ENCODE measurements at places on chromosomes 4 and X.

- no peak for DNase-seq
Observed at GRCh38 chrX:109954955-109955354, 48.0 kb upstream of the TMEM164 start.

- no peak for DNase-seq
Observed at GRCh38 chr4:870951-871350, 45.0 kb upstream of the CPLX1 start.

GRCh38 chr4:62399242-62399641, 1199.1 kb downstream of the ADGRL3 start:
- DNase-seq, result no peak

DNA sequence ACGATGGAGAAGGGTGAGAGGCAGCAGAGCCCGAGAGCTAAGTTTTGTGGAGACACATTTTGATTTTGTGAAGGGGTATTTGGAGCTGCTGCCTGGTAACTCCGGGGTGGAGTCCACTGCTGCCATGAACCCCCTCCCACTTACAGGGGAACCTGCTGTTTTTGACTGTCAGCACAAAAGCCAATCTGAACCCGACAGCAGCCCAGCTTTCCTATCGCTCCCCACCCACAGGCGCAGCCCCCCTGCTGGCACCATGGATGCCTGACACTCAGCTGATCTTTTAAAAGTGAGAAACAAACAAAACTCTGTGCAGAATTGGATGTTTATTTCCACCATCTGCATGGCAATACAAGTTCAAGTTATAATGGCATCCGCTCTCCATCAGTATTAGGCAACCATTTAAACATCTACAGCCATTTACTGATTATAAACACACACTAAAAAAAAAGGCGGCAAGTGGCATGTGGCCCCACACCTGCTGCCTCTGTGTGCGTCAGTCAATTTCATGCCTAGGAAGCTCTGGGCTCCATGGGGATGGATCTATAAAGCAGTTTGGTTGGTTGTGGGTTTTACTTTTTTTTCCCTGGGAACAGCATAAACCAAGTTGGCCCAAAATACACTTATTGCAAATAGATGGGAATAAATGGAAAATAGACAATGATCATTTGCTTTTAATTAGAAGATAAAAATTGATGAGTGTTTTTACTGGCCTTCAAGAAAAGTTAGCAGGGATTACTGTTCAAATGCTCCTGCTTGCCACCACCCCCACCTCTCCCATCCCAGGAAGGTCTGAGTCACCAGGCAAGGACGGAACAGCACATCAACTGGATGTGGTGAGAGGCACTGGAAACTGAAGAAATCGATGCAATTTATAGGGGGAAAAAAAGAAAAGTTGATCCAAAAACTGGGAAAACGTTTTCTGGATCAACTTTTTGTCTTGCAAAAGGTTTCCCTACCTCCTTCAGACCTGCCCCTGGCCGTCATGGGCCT, 46.0 kb downstream of the SEPSECS start:
- no peak for DNase-seq

- DNase-seq, result no peak
Observed at GRCh38 chrX:37887347-37887746, 40.0 kb upstream of the DYNLT3 start.

- peak; percentile 2 for DNase-seq
Observed at GRCh38 chr4:166143227-166143626, 270.2 kb downstream of the TLL1 start.

GRCh38 chr4:83556006-83556707, 20.2 kb downstream of the GPAT3 start:
- no peak for DNase-seq

DNA sequence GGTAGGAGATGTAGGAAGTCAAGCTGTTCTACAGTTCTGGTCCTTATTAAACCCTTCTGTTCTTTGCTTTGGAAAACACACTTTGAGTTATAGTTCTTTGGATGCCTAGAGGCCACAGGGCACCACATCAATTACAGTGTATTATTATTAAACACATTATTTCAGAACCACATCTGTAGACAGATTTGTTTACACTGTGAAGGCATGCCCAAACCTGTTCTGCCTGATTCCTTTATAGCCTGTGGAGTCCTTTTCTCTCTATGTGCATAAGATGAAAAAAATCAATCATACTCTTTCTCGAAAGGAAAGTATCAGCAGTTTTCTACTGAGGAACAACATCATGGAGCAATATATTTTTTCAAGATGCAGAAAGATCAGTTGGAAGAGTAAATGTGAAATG, 371.3 kb upstream of the INTU start:
- DNase-seq, result peak; percentile 41
